Activated CD8-positive, alpha-beta memory T cell treated with anti-CD3 and anti-CD28 coated beads for 1 hour (primary cell): ENCODE measurements at places on chromosomes 12 and 14.

GRCh38 chr12:87119713-87120112 is 863.5 kb upstream of the MGAT4C start:
- no peak for DNase-seq

- no peak for DNase-seq
Measured at GRCh38 chr14:79482825-79483224, 728.5 kb downstream of the DIO2 start.

GRCh38 chr14:104158827-104159798 is 20.7 kb downstream of the KIF26A start:
- no peak for DNase-seq

GRCh38 chr12:57983146-57983857 is 41.9 kb downstream of the ATP23 start:
- no peak for DNase-seq

- no peak for DNase-seq
Measured at GRCh38 chr12:110262442-110263388, 18.3 kb upstream of the ATP2A2 start.

DNA sequence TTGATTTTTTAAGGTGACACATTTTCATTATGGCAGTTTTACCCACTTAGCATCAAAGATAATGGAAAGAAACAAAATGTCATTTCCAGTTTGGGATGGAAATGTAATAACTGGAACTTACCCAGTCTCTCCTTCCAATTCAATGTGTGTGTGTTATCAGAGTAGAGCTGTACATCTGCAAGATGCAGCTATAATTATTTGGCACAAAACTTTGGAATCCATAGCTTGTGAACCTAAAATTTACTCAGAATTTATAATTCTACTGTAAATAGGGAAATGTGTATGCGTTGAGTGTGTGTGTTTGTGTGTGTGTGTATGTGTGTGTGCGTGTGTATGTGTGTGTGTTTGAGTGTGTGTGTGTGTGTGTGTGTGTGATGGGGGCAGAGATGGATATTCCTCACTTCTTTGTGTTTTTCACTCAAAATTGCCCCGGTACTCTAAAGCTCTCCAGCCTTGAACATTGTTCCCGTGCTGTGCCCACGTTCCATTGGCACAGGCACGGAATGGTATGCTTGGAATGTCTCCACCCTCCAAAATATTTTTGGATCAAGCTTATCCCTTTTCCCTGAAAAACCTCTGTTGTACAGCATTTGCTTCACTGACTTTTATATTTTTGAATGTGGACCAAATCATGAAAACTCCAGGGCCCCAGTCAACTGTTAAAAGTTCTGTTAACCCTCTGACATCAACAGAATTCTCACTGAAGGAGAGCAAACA is 150.2 kb upstream of the BMP4 start:
- no peak for DNase-seq

DNA sequence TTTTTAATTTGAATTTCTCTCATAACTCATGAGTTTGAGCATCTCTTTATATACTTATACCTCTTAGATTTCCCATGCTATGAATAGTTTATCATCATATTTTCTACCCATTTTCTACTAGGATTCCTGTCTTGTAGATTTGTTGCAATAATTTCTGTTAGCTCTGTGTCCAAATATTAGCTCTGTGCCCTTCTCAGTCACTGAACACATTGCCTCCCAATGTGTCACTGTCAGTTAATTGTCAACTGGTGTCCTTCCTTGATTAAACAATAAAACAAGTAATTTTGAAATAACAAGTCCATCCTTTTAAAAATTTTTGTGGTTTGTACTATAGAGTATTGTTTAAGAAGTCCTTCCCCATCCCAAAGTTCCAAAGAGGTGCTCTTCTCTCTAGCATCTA is 4.2 kb upstream of the PAH start:
- no peak for DNase-seq

GRCh38 chr12:87779016-87779415 is 250.2 kb downstream of the C12orf50 start:
- DNase-seq, result no peak

DNA sequence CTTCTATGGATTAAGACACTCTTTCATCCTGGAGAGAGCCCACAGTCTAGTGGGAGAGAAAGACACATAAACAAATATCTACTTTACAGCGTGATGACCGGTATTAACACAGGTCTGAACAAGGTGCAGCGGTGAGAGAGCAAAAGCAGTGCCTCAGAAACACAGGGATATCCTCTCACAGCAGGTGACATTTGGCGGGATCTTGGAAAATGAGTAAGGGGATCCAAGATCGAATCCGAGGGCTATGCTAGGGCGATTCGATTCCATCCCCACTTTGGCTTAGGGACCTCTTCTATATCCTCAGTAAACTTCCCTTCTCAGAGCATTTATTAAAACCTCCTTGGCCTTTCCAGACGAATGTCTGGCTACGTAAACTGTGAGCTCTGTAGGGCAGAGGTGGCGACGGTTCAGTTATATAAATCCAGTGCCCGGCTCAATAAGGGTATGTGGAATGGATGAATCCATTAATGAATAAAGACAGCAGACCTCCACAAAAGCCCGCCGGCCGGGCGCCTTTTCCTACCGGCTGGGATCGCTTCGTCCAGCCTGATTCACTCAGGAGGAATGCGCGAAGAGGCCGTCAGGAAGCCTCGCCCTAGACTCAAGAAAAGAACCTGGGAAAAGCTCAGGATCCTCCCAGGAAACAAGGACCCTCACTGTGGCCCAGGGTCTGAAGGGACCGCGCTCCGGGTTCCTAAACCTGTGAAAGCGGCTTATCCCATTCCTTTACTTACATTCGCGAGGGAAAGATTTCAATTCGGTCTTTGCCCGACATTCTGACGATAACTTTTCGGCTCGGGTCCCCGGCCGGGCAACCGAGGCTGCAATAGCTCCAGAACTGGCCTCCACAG is 455 bp downstream of the ATP6V1D start:
- DNase-seq, result no peak

DNA sequence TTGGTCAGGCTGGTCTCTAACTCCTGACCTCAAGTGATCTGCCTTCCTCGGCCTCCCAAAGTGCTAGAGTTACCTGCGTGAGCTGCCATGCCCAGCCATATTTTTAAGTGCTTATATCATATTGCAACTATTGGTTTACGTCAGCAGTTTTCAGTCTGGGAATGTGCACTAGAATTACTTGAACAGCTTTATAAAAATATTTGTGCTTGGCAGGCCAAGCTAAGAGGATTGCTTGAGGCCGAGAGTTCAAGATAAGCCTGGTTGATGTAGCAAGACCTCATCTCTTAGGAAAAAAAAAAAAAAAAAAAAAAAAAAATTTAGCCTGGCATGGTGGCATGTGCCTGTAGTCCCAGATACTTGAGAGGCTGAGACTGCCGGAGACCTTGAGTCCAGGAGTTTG is 17.1 kb downstream of the KIAA0586 start:
- DNase-seq, result no peak

- DNase-seq, result no peak
Measured at GRCh38 chr14:50697659-50698290, 29.7 kb upstream of the SAV1 start.

- DNase-seq, result no peak
Measured at GRCh38 chr12:88650715-88651114, 70.4 kb upstream of the KITLG start.

- no peak for DNase-seq
Measured at GRCh38 chr12:123363390-123363739, 1.3 kb downstream of the SBNO1 start.

GRCh38 chr14:23481979-23482822 is 12.7 kb downstream of the NGDN start:
- DNase-seq, result no peak

DNA sequence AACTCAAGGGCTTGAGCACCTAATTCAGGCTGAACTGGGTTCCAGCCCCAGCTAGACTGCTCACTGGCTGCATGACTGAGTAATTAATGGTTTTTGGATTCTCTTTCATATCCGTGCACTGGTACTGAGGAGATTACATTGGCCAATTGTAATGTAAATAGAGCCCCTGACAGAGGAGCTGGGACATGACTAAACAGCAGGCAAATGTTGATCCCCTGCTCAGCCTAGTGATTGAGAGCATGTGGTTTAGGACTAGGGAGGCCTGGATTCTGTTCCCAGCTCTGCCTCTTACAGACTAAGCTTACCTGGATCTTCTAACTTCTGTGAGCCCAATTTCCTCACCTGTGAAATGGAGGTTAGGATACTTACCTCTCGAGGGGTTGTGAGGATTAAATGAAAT is 204.3 kb downstream of the ESR2 start:
- no peak for DNase-seq

- DNase-seq, result no peak
Measured at GRCh38 chr12:127628645-127629044, 638.3 kb upstream of the TMEM132C start.

DNA sequence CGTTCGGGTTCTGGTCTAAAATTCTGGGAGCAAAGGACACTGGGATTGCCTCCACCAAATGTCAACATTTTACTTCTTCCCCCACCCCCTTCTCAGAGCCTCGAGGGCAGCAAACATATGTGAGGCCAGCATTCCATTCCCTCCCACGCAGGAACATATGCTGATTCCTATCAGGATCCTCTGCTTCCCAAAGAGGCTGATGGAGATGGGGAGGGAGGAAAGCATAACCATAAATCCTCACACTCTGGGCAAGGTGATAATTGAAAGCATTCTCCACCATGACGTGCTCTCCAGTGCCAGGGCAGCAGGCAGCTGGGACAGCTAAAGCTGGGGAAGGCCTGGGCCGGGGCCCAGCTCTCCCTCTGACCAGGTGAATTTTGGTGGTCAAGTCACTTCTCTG is 395.0 kb downstream of the ZFP36L1 start:
- DNase-seq, result no peak

GRCh38 chr12:115176741-115177400 is 492.9 kb upstream of the TBX3 start:
- DNase-seq, result no peak

DNA sequence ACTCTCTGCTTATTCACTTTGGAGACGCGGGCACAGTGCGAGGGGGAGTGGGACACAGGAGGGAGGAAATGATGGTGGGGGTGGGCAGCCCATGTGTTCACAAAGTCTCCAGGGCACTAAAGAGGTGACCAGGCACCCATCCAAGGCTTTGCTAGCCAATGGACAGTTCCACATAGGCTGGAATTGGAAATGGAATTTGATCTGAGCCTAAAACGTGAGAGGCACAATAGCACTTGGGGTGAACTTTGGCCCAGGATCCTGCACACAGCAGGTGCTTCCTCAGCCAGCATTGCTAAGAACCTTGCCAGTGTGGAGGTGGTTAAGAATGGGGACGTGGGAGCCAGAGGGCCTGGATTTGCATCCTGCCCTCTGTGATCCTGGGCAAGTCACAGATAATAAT is 193.8 kb downstream of the CHST11 start:
- no peak for DNase-seq

- no peak for DNase-seq
Measured at GRCh38 chr12:1918081-1918883, at the start of gene CACNA2D4. TSS of gene CACNA2D4 (minus strand) at chr12:1918652. CDS start at chr12:1918473, 179 bp downstream.

GRCh38 chr12:57940052-57940914 is 1.1 kb upstream of the ATP23 start:
- DNase-seq, result no peak

GRCh38 chr14:40164083-40164482 is 731.9 kb upstream of the FBXO33 start:
- no peak for DNase-seq

GRCh38 chr14:25103271-25103670 is 53.3 kb upstream of the STXBP6 start:
- DNase-seq, result no peak

DNA sequence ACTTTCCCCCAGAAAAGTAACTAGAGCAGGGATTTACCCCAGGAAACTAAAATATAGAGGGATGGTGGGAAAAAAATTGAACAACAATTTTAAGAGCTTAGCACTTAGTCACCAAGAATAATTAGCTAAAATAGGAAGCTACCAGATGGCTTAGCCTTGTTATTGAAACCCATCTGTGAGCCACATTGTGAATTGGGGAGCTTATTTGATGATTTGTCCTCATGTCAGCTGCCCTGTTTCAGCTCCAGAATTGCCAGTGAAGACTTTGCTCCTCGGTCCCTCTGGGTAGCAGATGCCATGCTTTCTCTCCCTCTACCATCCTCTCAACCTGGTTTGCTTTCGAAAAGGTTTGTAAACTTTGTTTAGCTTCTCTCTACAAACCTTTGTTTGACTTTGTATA is 67.7 kb upstream of the PTHLH start:
- no peak for DNase-seq

- DNase-seq, result no peak
Measured at GRCh38 chr12:94660436-94660835, 10.1 kb upstream of the TMCC3 start.

- DNase-seq, result no peak
Measured at GRCh38 chr12:15151161-15152091, 69.8 kb downstream of the RERG start.

- no peak for DNase-seq
Measured at GRCh38 chr12:102120886-102121285, 903 bp downstream of the PARPBP start.
